HCT116 (cell line): ENCODE measurements at places on chromosomes 13 and 19. TPM values are rescaled to one million over a fixed set of nuclear protein-coding genes. Genes with fewer than 3 reads are reported as not detected.

Gene ZNF724
- total RNA-seq = 7.1 TPM

Gene SOX21
- not detected for total RNA-seq

Gene KIR3DL2
- total RNA-seq = not detected

Gene COX7A1
- not detected for total RNA-seq

Gene LILRA1
- not detected for total RNA-seq

Gene CBY2
- total RNA-seq = not detected

Gene OR7C1
- total RNA-seq = not detected

Gene PSG7
- total RNA-seq = not detected

Gene TYROBP
- total RNA-seq = 0.49 TPM

Gene CEACAM1
- total RNA-seq = 1.2 TPM

Gene TTC9B
- 1.7 TPM for total RNA-seq
